ENCODE measurements at places on chromosomes 3 and 15.

- DNase-seq: no peak
Measured at GRCh38 chr3:7307410-7307809, 446.5 kb downstream of the GRM7 start.

GRCh38 chr3:171807806-171808205, 2.5 kb downstream of the PLD1 start:
- DNase-seq: no peak

DNA sequence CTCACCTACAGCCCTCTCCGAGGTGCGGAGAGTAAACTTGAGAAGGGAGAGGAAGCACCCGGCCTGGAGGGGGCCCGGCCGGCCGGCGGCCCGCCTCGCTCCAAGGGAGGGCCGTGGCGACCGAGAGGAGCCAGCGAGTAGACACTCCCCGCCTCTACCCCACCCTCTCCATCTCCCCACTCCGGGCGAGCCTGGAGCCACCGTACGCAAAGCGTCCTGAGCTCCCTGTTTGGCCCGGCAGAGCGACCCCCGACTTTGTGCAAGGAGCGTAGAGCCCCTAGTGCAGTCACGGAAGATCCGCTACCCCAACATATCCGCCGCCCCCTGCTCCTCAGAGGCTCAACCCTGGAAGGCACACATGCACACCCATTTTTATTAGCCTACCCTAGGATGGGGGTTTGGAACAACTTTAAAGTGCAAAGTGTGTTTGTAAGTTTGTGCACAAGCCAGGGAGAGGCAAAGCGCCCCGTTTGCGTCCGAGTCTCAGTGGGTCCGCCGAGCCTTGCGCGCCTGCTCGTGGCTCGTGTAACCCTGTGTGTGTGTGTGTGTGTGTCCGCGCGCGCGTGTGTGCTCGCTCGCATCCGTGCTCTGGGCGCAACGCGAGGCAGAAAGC, 508 bp upstream of the SMAD6 start:
- DNase-seq: no peak

- no peak for DNase-seq
Measured at GRCh38 chr3:57918123-57918837, 89.9 kb upstream of the FLNB start.

DNA sequence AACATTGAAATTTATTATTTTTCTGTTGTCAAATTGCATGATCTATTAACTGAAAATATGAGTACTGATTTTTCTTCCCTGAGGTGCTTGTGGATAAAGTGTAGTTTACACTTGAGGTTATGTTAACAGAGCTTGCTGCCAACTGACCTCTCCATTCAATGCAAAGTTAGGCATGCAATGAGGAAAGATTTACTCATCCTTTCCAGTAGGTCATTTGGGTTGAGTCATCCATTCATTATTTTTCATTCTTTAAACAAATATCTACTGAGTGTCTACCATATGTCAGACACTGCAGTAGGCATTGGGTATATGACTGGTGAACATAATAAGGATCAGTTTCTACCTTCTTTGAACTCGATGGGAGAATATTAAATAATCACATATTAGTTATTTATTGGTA, 604.1 kb downstream of the EDEM1 start:
- DNase-seq: no peak

GRCh38 chr3:107430214-107430995, 53.2 kb downstream of the CCDC54 start:
- DNase-seq: no peak

DNA sequence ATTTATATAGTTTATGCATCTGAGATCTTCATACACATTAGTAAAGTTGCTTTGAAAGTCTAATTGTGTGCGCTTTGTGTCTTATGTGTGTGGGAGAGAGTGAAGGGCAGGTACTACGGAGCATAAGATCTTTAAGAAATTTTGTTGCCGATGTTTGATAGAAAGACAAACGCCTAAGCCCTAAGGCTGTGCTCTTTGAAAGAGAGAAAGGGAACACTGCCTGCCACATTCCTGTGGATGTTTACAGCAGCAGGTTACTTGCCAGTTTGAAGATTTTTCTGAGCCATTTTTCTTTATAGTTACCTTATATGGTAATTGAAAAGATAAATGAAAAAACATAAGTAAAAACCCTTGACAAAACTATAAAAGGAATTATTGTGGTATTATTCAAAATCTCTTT, 17.0 kb downstream of the DTWD1 start:
- no peak for DNase-seq

GRCh38 chr3:14208977-14209394, 30.4 kb downstream of the LSM3 start:
- DNase-seq: no peak

- DNase-seq: no peak
Measured at GRCh38 chr3:12879191-12879815, 37.9 kb upstream of the RPL32 start.
